ENCODE measurements at places on chromosomes 11 and 22.

DNA sequence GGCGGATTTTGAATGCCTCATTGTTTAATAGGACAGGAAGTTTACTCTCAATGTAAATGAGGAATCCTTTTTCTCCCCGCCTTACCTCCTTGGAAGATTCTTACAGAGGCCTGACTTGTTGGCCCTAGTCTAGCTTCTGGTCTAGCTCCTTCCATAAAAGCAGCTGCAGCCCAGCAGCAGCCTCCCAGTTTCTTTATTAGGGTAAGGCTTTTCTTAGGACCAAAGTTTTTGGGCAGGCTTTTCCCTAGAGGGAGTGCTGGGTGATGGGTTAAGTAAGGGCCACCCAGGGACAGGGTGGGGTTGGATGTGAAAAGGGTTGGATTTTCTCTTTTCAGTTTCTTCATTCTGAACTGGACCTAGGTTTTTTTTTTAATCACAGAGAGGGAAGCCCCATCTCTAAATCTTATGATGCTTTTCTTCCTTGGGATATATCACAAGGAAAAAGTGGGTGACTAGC lies 49.7 kb downstream of the LIF start:
- DNase-seq = no peak

- peak; percentile 45 for DNase-seq
Observed at GRCh38 chr11:102666331-102666957, 39.1 kb downstream of the MMP27 start.

- DNase-seq = no peak
Observed at GRCh38 chr11:85118151-85118550, 509.0 kb downstream of the DLG2 start.

DNA sequence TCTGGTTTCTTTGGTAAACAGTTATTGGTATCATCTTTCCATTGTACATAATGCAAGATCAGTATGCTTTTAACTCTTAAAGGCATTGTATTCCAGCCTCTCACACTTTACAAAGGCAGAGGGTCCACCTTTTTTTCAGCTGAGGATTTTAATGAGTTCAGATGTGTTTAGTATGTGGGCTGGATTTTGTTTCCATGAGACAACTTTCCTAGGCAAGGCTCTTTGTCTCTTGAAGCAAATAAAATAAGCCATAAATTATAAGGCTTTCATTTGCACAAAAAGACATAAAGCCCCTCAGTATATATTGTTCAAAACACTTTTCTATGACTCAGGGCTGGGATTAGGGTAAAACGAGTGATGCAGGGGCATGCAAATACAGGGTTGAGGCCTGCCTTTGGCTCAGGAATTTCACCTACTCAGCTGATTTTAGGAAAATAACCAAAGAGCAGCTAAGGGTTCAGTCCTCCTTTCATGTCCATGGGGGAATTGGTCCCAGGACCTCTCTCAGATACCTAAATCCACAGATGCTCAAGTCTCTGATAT lies 7.6 kb downstream of the MMP20 start:
- no peak for DNase-seq

Data from fibroblast of skin of right biceps (primary cell).